ENCODE measurements at places on chromosomes 1 and 21.

- peak; percentile 78 for DNase-seq
Measured at GRCh38 chr1:160466961-160467360, 56.1 kb downstream of the SLAMF6 start.

DNA sequence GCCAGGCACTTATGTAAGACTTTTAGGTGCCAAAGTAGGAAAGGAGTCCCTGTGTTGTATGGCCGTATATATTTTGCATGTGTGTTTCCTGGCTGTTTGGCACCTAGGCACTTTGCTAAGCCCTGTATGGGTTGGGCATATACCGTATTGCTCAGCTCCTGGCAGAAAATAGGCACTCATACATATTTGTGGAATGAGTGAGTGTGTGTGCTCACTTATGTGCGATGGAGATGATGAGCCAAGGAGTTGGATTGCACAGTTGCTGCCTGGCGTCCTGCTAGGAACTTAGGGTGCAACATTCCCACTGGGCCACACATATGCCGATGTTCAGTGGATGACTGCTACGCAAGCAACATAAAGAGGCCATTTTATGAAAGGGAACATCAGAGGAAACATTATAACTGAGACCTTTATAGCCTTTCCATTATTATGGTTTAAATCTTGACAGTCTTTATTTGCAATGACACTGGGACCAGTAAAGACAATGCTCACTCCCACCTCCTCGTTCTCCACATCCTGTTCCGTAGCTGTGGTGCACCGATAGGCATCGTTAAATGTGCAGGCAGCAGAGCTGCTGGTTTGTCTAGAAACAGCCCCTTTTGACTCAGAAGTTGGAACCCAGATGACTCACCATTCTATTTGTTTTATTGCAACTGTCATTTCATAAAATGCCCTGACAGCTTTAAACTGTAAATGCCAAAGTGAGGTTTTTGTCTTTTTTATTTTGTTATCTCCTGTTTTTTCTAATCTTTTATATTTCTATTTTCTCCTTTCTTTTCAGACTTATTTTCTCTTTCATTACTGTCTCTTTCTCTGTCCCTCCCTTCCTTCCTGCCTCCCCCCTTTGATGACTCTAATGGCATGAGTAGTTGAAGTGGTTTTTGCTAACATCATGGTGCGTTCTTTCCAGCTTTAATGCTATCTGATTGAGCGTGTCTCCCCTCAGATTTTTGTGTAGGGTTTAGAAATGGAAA is 36.1 kb downstream of the PEX14 start:
- peak; percentile 79 for DNase-seq

- DNase-seq: no peak
Measured at GRCh38 chr21:17427831-17428483, 84.9 kb upstream of the CXADR start.

- no peak for DNase-seq
Measured at GRCh38 chr1:63797056-63797726, 23.4 kb downstream of the ROR1 start.

DNA sequence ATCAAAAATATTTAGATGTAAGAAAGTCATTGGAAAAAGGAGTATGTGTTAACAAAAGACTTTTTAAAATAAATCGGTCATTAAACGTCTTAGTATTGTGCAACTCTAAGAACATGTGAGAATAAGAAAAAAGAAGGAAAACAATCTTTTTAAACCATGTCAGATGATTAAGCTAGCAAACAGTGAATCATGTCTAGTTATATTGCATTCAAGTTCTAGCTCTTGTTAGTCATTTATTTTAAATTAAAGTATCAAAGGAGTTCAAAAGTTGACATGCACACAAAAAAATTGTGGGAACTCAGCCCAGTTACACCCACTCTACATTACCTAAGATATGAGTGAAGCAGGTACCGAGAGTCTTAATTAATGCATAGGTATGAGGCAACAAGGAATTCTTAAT is 9.8 kb downstream of the FRRS1 start:
- no peak for DNase-seq
